Activated CD8-positive, alpha-beta memory T cell treated with anti-CD3 and anti-CD28 coated beads for 36 hours (primary cell): ENCODE measurements at places on chromosomes 6 and 20. TPM values are rescaled to one million over a fixed set of nuclear protein-coding genes. Genes with fewer than 3 reads are reported as not detected.

MRPL18 gene
- total RNA-seq = 130 TPM

CAGE1 gene
- total RNA-seq = 0.13 TPM

EYA4 gene
- not detected for total RNA-seq

SPATS1 gene
- total RNA-seq = not detected

SIRPG gene
- 16.5 TPM for total RNA-seq

COL9A3 gene
- total RNA-seq = not detected

SIRPA gene
- 0.04 TPM for total RNA-seq

VGLL2 gene
- total RNA-seq = not detected

LRRN4 gene
- total RNA-seq = not detected

GFOD1 gene
- 11.5 TPM for total RNA-seq

TRAM2 gene
- total RNA-seq = 2.7 TPM

LRRC1 gene
- total RNA-seq = 2.1 TPM

TM9SF4 gene
- 49.8 TPM for total RNA-seq

SLC4A11 gene
- 3.9 TPM for total RNA-seq

SRMS gene
- total RNA-seq = not detected
